ENCODE measurements at places on chromosomes 2 and 18.

- DNase-seq: peak; percentile 48
Observed at GRCh38 chr2:130374587-130375290, 18.9 kb downstream of the PTPN18 start.

DNA sequence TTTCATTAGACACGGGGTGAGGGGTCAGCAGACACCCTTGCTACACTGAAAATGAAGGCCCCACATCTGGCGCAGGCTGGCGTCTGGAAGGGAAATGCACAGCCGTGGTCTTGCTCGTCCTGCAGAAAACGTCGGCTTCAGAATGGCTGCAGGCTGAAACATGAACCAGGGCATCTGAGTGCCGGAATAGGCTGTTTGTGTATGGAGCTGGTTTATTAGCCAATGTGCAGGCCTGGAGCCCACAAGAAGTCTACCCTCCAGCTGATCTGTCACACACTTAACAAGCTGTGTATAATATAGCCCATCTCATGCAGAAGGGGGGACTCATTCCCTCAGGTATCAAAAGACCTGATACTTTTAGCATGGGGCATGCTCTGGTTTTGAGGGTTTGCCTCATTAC lies 153.4 kb upstream of the SOX11 start:
- no peak for DNase-seq

DNA sequence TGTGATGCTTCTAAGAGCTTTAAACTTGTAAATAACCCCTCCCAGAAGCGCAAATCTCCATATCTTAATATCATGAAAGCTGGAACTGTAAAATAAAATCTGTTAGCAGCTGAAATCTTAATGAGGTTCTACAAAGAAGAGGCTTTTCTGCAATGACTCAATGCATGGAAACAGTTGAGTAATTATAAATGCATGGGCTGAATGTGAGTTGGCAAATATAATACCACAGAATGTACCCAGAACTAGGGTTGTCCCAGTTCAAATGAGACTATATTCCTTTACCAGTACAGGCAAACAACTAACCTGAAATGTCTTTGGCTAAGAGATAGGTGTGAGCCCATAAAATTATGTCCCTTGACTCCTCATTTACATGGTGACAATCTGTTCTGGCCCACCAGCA lies 52.9 kb downstream of the SATB2 start:
- peak; percentile 12 for DNase-seq

DNA sequence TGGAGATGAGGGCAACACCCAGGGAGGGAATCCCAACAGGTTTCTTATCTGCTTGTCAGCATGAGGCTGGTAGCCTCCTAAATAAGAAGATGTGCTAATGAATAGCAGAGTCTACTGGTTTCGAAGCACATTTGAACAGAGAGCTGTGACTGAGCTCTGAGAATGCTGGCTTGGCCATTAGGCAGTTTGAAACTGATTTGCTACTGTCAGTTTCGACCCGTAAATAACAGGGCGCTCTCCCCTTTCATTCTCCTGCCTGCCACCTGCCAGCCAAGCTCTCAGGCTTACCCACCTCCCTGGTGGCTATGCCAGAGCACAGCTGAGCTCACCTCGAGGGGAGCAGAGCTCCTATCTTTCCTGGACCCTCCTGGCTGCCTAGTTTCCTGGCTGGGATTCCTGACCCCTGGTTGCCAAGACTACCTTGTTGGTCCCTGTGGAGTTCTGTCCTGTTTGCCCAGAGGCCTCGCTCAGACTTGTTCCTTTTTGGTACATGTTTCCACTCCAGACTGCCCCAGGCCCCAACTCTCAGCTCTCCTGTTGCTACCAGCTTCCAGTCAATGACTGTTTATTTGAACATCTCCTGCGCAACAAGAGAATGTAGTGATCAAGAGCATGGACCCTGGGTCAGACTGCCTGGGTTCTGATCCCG lies 102.3 kb upstream of the ALPP start:
- DNase-seq: no peak

GRCh38 chr2:48461721-48462120 lies 68.2 kb upstream of the STON1 start:
- DNase-seq: no peak

DNA sequence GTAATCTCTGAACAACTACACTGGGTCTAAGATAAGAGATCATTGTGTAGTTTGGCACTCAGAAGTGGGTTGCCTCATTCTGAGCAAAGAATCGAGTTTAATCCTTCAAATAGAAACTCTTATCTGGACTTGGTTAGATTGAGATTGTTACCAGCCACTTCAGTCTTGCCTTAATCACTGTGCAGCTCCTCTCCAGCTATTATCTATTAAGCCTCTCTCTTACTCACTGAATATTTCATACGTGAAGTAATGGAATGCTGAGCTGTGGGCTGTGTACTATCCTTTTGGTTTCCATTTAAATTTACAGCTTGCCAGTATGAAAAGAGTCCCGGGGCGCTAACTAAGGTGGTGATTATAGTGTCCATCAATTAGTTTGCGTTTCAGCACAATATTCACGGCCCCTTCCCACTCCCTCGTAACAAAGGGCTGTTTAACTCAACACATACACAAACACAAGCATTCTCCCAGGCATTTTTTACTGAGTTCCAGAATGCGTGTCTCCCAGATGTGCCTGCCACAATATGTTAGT lies 65.7 kb upstream of the NCKAP5 start:
- DNase-seq: peak; percentile 40

DNA sequence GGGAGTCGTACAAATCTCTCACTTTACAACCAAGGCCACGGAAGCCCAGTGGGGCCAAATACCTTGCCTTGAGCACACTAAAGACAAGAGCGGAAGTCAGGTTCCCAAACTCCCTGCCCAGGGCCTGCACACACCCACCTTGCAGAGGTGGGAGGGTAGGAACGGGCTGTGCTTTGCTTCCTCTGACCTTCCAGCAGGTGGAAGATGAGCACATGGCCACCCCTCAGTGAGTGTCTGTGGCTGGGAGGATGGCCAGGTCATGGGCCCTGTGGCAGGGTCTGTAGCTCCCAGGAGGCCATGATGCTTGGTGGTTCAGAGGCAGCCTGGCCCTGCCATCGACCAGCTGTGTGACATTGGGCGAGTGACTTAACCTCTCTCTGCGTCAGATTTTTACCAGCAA lies 218.2 kb downstream of the ZBTB7C start:
- no peak for DNase-seq

- DNase-seq: no peak
Observed at GRCh38 chr18:274313-274712, 6.5 kb upstream of the THOC1 start.

GRCh38 chr2:140504601-140505000 lies 1626.2 kb downstream of the LRP1B start:
- no peak for DNase-seq

DNA sequence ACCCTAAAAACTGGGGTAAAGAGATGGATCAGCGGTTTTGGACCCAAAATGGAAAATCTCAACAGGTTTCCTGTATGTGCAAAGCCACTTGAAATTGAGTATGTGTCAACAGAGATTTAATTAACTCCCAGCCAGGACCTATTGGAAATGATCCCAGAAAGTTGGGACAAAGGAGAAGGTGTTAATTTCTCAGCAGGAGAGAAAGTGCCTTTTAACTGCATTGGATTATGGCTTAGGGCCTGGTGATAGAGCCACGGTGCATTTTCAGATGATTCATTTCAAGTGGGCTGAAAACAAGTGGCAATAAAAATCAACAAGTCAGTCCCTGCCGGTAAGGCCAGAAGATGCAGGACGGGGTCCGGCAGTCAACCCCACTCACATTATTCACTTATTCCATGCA lies 80.2 kb upstream of the BCL11A start:
- no peak for DNase-seq

- DNase-seq: no peak
Observed at GRCh38 chr18:79405019-79405780, 9.5 kb downstream of the NFATC1 start.

DNA sequence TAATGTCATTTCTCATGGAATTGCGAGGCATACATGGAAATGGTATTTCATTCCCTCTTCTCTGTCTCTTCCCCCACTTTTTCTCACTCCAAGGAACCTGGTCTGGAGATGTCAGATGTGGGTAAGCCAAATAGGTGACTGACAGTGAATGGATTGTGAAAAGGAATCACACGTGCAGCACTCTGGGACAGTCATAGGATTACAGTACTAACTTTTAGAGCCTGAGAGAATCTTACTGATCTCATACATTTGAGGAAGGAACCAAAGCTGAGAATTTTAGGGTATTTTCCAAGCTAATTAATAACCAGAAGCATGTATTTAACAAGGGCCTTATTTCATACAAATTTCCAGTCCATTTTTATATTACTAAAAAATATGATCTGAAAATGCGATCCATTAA lies 58.1 kb upstream of the ERBB4 start:
- no peak for DNase-seq

GRCh38 chr2:98917031-98917471 lies 19.0 kb downstream of the CRACDL start:
- peak; percentile 80 for DNase-seq
